RPMI8226 (cell line): ENCODE measurements at places on chromosomes 16 and 17.

DNA sequence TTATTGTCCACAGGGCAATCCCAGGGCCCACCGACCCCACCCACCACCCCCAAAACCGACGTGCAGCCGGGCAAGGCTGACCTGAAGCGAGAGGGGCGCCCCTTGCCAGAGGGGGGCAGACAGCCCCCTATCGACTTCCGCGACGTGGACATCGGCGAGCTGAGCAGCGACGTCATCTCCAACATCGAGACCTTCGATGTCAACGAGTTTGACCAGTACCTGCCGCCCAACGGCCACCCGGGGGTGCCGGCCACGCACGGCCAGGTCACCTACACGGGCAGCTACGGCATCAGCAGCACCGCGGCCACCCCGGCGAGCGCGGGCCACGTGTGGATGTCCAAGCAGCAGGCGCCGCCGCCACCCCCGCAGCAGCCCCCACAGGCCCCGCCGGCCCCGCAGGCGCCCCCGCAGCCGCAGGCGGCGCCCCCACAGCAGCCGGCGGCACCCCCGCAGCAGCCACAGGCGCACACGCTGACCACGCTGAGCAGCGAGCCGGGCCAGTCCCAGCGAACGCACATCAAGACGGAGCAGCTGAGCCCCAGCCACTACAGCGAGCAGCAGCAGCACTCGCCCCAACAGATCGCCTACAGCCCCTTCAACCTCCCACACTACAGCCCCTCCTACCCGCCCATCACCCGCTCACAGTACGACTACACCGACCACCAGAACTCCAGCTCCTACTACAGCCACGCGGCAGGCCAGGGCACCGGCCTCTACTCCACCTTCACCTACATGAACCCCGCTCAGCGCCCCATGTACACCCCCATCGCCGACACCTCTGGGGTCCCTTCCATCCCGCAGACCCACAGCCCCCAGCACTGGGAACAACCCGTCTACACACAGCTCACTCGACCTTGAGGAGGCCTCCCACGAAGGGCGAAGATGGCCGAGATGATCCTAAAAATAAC is 3.0 kb downstream of the SOX9 start:
- no peak for DNase-seq

- DNase-seq = no peak
These were observed 78.6 kb upstream of the ZFHX3 start for GRCh38 chr16:73126525-73126853.

DNA sequence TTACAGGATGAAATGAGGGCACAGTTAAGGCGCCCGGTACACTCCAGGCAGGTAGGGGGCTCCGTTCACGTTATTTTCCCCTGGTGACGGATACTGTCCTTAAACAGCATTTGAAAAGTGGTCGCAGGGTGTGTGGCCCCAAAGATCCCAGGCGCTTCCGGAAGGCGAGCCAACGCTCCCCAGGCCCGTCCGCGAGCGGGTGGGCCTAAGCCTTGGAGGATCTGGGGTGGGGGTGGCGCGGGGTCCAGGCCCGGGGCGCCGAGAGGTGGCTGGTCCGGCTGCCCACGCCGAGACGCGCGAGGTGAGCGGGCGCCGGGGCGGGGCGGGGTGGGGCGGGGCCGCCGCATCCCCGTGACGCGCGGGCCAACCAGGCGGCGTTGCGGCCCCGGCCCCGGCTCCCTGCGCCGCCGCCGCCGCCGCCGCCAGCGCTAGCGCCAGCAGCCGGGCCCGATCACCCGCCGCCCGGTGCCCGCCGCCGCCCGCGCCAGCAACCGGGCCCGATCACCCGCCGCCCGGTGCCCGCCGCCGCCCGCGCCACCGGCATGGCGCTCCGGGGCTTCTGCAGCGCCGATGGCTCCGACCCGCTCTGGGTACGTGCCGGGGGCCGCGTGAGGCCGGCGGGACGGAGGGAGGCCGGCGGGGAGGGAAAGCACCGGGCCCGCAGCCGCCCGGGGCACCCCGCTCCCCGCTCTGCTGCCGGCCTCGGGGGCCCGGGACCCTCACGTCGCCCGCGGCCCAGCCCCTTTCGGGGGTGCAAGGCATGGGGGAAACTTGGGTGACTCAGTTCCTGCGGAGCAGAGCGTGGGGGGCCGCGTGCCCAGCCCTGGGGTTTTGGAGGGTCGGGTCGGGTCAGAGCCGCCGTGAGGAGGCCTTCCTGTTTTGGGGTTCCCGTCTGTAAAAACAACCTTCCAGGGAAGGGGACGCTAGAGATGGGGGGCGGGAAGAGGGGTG is at the start of gene ABCC1:
Gene ABCC1, plus strand, starts transcription at position 407 of the 951 bp plus-strand sequence. Its CDS starts 136 bp downstream, at position 543.
- peak; percentile 78 for DNase-seq

DNA sequence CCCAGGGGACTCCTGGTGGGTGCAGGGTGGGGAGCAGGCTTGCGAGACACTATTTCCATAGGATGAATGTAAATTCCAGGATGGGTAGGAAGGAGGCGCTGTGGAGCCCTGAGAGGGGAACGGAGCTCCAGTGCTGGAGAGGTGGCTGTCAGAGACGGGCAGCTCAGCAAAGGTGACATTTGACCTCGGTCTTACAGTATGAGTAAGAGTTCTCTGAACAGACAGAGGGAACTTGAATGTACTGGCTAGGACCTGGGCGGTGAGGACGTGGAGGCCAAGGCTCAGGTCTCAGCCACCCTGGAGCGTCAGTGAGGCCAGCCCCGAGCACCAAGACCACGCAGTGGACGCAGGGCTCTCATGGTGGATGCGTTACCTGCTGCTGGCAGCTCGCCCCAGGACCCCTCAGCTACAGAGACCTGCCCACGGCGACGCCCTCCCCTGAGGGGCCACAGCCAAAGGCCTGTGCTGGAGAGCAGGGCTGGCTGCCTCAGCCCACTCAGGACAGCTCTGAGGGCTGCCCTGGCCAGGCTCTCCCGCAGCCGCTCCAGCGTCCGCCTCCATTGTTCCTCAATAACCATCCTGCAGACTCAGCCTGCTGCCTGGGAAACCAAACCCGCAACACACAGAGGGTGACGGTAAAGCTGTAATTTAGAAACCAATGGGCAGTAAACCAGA is 65.9 kb upstream of the TNRC6C start:
- no peak for DNase-seq

DNA sequence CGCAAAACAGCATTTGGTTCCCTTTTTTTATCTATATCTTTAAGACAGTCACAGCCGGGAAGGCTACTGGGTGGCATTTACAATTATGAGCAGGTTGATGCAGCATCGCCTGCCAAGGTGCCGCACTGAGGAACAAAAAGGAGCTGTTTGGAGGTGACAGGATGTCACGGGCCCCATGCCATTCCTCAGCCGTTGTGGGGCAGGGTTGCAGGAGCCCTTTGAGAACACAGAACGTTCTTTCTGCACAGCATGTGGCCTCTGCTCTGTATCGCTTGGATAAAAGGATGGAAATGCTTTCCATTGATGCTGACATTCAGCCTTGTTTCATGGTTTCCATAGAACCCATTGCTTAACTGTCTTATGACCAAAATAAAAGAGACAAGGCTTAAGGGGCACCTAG is 141.9 kb upstream of the CDH5 start:
- peak; percentile 46 for DNase-seq

DNA sequence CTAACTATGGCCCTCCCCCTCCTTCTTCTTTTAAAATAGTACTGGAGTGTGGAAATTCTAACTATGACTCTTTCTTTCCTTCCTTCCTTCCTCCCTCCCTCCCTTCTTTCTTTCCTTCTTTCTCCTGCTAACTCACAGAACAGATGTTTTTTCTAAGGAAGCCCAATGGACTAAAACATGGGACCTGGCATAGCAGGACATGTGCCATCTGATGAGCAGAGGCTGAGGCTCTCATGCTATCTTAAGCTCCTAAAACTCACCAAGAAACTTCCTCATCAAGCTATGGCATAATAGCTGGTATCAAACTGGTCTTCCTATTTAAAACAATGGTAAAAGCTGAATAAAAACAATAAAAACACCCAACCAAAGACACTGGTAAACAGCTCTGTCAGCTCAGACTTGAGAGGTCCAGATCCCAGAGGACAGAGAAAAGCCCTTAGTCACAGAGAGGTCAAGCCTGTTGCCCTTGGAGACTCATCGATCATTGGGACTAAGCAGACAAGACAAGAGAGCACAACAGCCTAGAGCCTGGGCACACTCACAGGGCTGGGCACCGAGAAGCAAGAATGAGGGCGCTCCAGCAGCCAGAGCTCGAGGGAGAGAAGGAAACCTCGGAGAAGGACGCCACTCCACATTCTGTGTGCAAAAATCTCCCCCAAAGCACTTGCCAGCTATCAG is 27.6 kb downstream of the SLC38A10 start:
- no peak for DNase-seq

DNA sequence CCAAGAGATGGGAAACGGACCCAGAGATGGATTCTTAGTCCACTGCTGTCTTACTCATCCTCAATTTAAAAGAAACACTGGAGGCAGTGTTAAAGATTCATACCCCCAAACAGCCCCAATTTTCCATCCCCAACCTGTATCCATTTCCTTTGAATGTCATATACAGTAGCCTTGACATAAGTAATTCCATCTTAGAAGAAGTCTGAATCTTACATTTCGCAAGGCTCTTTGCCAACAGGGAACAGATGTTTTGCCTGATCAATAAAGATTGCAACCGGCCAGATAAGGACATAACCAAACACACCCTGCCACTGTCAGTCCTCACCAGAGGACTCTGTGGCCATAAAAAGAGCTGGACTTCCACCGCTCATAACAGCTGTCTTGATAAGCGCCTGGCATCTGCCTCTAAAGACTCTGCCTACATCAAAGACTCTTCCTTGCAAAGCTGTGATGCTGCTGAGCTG is 59.0 kb upstream of the MED9 start:
- no peak for DNase-seq

GRCh38 chr17:9037736-9038135 is 16.4 kb downstream of the NTN1 start:
- DNase-seq = no peak

DNA sequence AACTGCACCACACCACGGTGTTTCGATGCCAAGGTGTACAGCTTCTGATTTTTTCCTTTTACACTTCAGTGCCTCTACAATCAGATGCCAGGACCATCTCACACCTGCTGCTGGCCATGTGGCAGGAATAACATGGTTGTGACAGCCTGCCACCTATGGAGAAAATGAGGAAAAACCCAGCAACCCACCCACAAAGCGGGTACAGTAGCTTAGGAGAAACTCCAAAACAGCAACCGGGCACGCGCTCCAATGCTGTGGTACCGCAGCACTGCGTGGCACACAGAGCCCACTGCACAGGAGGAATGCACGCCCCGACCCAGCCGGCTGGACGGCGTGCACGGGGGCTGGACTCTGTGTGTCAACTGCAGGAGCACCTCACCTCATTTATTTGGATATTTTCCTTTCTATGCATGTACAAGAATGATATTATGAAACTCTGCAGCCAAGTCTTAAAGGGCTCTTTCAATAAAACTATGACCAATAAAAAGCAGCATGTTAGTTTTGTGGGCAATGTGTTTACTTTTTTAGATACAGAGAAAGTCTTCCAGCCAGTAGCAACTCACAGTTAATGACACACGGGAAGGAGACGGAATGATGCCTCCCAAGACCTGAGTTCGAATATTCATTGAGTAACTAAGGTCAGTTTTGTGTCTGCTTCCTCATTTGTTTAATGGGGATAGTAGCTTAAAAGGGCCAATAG is 45.9 kb downstream of the MAP1LC3B start:
- no peak for DNase-seq

DNA sequence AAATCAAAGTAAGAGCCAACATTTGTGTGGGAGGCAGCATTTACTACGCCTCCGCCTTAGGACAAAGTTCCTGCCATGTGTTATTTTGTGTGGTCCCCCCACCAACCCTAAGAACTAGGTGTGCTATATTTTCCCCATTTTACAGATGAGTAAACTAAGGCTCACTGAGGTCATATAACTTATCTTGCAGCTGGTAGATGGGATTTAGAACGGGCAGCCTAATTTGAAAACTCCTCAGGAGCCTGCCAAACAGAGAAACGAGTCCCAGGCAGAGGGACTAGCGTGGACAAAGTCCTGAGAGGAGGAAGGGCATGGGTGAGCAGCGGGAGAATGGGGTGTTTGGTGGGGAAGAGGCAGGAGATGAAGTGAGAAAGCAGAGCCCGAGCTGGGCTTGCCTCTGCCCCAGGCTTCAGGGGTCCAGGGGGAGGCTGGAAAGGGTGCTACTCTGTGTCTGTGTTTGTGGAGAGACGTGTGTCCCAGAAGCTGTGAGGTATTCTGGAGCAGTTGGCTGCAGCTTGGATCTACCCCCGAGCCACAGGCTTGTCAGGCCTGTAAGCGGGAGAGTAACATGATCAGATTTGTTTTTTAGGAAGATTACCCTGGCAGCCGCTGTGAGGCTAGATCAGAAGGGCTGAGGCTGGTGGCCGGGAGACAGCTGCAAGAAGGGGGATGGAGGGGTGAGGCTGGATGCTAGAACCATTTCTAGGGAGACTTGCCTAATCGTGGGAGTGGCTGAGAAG is 5.0 kb downstream of the MLLT6 start:
- no peak for DNase-seq

GRCh38 chr17:50134206-50135110 is 4.5 kb upstream of the SAMD14 start:
- DNase-seq = no peak

GRCh38 chr17:43669971-43670644 is 8.4 kb upstream of the MEOX1 start:
- DNase-seq = peak; percentile 22

DNA sequence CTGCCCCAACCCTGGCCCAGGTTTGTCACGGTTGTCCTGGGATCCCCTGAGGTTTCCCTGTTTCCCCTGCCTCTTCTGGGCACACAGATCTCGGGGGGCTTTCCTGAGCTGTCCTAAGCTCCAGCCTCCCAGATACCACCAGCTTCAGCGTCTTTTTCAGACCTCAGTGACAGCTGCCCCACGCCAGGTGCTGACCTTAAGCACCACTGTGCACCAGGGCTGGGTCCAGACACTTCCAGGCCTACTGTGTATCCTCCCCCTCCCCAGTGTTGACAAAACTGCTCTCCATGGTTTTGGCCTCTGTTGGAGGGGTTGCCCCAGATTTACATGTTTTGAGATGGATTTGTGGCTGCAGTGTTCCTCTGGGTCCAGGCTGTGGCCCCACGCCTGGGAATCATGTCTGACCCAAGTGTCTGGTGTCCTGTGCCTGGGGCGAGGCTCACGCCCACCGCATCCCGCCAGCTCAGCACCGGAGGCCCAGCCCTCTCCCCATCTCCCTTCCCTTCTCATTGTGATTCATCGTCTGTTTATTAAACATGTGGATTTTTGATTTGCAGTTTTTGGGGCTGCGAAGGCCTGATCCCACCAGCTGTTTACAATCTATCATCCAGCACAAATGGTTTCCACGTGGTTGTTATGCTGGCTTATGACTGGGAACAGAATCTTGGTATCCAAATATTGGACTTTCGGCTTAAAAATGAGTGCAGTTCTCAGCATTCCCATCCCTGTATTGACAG is 82.1 kb downstream of the METRNL start:
- no peak for DNase-seq

DNA sequence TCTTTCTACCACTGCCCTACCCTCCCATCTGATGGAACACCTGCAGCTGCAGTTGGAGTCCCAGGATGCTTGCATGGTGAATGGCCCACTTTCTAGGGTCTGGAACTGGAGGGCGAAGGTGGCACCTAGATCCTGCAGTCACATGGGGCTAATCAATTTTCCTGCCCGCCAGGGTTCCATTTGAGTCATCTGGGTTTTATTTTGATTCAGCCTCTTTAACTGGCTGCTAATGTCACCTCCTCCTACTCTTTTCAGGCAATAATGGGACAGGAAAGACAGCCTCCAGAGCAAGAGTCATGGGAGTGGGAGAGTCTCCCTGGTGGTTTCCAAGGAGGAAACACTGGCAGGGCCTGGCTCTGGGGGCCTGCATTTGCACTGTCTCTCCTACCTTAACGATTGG is 3.8 kb upstream of the TBKBP1 start:
- DNase-seq = no peak

GRCh38 chr16:8607214-8607613 is 14.3 kb upstream of the METTL22 start:
- no peak for DNase-seq

- DNase-seq = no peak
These were observed 68.0 kb upstream of the SIAH1 start for GRCh38 chr16:48452991-48453760.
